ENCODE measurements at places on chromosomes 4 and X. TPM values are rescaled to one million over a fixed set of nuclear protein-coding genes. Genes with fewer than 3 reads are reported as not detected.

DNA sequence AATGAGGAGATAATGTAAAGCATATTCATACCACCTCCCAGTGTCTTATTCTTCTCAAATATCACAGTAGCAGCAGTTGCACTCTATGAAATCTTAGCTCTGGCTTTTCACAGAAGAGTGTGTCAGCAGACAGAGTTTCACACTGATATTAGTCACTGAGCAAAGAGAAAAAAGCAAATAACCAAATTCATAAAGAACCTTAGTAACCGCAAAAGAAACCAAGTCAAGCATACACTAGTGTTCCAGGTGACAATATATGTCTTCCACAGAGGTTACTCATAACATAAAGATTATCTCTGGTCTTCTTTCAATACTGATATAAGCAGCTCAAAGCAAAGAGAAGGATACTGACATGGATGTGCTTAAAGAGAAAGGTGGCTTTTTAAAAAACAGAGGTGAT is 181.7 kb upstream of the EDNRA start:
- no peak for DNase-seq

Gene NRK
- 1.1 TPM for total RNA-seq

DNA sequence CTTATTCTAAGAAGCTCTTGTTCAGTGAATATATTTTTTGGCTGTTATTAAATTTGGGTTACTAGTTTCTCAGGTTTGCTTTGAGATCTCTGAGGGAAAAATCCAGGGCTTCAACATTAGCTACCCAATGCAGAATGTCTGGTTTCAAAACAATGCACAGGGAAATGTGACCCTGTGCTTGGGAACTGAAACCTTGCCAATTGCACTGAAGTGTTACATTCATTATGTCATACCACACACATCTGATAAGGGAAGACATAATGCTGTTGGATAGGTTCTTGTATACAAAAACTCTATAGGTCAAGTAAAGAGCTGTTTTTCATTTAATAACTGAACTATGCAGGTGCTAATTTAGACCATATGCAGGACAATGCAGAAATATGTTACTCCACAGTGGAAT is 345.3 kb upstream of the BMP3 start:
- DNase-seq = no peak

DNA sequence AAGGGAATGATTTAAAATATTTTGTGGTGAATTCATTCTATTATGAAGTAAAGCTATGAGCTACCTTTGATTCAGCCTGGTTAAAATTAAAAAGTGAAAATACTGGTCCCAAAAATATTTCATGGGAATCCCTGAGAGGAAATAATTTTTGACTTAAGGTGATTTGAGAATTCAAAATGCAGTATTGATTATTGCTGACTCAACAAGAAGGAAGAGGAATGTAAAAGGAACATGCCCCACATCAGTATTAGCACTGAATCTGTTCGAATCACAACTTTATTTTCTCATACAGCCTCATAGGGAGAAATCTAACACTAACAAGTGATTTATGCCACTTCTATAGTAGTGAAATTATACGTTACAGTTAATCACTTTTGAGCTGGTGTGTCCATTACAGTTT is 27.7 kb downstream of the EIF2S3 start:
- DNase-seq = no peak

Gene GCNA
- total RNA-seq = 0.64 TPM

Gene ABLIM2
- total RNA-seq = 10.2 TPM

DNA sequence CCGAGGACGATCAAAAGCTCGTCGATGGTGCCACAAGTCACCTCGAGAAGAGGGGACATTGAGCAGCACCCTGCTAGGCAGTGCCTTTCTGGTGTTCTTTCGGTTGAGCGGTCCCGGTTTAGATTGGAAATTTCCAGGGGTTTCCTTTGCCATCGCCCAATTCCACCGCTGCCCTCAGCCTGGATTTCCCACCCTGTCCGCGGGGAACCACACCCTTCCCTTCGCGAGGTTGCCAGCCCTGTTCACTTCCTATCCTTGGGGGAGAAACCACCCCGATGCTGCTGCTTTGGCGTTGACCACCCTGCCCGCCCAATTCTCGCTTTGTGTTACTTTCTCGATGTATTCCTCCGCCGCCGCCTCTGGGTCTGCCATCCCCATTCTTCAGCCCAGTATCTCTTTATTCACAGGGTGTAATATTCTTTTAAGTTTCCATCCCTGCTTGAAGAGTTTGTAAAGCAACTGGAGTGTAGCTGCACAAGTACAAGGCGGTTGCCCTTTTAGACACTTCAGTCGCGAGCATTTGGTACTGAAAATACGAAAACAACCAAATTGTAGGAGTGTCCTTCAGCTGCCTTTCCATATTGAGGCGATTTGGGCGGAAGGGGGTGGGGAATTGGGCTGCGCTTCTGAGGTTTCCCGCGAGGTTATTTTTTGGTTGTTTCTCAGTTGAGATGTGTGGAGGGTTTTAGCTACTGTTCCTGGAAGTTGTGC is 1.1 kb downstream of the OGT start:
- DNase-seq = peak; percentile 46

Gene CPZ
- total RNA-seq = 18.4 TPM

DNA sequence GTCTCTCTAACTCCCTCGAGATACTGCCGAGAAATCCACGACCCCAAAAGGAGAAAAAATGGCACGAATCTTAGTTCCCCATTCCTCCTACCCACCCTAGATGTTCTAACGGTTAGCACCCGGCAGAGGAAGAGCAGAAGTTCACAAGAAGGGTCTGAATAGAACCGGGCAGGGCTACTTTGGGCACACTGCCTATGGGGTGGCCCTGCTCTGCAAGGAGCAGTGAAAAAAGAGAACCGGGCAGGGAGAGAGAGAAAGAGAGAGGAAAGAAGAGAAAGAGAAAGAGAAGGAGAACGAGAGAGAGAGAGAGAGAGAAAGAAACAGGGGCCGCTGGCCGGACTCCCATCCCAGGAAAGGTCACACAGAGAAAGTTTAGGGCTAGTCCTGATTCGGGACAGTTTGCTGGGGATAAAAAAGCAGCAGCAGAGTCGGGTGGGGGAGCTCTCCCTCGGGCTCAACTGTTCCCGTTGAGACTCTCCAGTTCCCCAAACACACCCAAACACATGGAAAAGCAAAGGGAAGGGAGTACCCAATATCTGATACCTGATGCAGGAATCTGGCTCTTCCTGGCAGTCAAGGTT is 468 bp downstream of the GLA start:
- peak; percentile 24 for DNase-seq

DNA sequence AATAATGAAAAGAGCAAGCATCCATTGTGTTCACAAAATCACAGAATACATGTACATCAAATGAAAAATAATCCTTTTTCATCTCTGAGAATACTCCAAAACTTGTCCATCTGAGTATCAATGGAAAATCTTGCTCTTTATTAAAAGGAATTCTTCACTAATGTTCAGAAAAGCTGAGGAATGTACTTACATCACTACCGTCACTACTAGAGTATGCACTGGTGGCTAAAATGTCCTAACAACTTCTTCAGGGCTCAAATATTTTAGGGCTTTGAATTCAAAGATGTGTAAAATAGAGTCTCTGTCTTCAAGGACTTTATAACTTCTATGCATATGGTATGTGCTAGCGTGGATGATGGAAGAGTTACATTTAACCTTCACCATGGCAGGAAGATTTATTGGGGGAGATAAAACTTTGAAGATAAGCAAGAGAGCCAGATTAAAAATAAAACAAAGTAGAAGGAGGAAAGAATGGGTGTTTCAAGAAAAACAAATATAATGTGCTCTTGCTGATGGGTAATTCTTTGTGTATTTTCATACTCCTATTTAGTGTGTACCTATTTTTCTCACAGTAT is 55.1 kb downstream of the DMD start:
- DNase-seq = no peak

DNA sequence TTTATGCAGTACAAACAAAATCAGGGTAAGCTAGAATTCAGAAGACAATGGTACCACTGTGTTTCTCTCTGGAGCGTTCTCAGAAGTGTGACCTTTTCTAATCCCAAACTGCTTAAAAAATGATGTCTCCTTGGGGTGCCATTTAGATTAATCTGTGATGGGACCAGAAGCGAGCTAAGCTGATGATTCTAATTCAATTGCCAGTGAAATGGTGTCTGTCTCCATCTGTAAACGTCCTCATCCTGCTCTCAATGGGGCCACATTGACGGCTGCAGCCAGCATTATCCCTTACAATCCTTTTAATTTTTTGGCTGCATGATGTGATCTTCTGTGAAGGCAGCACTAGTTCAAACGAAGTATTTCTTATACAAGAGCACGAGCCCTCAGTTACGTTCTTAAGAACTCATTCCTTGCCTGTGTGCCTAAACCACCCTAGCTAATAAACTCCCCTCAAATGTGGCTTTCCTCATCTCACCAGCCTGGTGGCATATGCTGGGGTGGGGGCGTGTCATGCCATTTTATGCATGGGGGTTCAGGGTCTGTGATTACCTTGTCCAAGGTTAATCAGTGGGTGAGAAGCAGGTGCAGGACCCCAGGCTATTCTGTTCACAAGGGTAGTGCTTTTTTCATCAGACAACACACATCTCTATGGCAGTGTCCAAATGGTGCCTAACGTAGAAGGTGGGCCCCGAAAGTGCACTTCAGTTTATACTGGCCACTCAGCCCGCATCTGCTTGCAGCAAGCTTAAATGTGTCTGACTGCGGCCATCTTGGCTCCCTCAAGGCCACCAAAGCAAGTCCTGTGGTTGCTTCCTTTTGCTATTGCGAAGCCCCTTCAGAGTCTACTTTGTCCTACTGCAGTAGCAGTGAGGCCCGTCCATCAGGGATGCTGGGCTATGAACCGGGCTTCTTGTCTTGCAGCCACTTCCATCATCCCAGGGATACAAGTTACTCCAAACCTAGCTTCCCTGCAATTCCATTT is 45.7 kb upstream of the SLC2A9 start:
- no peak for DNase-seq

DNA sequence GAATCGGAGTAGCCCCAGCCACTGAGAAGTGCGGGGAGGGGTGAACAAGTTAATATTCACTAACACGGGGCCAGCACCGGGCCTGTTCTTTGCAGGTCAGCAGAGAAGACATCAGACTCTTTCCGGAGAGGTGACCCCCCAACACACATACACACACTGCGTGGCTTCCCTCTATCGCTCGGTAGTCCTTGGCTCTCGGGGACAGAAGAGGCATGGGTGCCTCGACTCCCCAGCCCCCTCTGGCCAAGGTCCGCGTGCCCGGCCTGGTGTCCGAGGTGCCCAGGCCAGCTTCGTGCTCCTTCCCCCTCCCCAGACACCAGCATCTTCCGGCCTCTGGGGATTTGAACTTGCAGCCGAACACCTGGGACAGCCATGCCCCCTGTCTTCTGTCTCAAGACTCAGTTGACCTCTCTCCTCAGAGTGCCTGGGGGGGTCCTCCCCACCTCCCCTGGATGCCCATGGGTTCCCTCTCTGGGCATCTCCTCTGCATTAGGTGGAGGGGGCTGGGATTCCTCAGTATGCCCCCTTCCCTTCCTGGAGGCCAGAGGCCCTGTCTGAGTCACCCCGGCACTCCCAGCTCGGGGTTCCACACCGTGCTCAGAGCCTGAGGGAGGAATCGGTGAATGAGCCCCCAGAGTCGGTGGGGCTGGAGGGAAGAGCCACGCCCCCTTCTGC is 104.5 kb downstream of the SORCS2 start:
- DNase-seq = no peak

DNA sequence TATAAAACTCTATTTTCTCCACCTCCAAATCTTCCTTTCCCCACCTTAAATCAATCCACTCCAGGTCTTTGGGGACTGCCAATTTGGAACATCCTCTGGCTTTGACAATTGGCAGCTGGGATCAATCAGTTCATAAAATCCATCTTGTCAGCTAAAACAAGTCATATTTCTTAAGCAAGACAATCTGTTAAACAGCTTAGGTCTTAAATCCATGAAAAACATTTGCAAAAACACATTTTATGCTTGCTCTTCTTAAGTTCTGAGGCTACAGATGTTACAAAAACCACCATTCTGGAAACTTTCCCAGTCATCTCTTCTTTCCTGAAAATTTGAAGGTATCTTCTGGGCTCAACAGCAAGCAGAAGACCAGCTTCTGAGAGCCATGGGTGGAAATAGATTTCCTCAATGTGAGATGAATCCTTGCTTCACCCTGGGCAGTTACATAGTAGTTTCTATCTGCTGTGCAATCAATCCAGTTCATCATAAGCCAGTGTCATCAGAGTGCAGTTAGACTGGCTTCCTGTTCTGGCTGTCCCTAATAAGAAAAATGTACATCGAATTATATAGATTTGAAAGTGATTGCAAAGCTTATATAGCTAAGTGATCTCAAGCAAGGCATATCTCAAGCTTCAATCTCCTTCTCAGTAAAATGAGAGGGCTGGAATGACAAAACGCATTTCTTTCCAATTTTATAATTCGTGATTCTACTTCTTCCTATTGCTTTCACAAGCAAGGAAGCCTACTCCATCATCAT is 402.7 kb upstream of the INTU start:
- DNase-seq = no peak

Gene SNCA
- total RNA-seq = 19.7 TPM

Gene ASB12
- total RNA-seq = 0.20 TPM

DNA sequence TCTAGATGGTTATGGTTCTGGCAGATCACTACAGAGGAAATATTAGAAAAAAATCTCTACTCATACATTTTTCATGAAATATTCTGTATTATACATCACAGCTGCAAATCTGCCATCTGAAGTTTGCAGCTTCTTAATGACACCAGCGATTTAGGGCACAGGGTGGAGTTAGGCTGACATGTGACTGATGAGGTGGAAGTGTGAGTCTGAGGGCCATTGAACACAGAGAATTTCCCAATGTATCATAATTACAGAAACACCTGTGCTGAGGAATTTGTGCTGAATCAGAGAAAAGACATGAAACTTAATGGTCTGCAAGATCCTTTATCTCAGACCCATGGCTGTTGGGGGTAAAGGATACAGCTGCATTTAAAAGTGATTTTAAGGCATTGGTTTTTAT is 2025.6 kb upstream of the AGA start:
- no peak for DNase-seq

- no peak for DNase-seq
Measured at GRCh38 chrX:40694802-40695201, 40.5 kb downstream of the MED14 start.

- DNase-seq = no peak
Measured at GRCh38 chr4:85508654-85509053, 33.7 kb downstream of the ARHGAP24 start.

DNA sequence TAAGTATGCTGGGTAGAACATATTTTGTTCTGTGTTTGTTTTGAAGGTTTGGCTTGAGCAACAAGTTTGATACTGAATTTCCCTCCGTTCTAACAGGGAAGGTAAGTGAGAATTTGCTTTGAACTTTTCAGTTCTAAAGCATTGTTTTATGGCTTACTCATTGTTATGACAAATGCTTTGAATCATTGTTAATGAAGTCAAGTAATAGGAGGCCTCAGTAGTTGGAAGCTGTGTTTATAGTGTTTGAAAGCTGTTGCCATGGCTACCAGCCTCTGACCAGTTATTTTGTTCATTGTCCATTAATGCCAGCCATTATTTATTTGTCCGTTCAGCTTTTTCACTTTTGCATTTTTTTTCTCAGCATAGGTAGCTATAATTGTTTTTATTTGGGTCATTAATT is 14.4 kb downstream of the CHIC1 start:
- DNase-seq = no peak

DNA sequence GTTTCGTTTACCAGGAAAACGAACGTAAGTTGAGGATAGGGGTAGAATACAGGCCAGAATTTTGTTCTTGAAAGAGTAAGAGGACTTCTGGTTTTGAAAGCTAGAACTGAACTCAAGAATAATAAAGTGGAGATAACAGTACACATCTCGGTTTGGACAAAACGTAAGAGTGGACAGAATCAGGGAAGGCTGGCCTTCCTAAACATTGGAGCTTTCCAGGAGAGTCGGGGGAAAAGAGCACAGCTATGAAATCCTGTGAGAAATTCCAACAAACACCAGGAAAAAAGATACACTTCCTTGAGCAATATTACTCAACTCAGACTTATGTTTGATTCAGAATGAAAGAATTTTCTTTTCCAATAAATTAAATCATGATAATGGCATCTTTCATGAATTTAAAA is 1.2 kb downstream of the CTSO start:
- DNase-seq = peak; percentile 20

Gene TMEM271
- total RNA-seq = not detected

Gene ZIC3
- not detected for total RNA-seq

All from left lung (tissue), 14 donors.